Stimulated activated CD4-positive, alpha-beta T cell treated with anti-CD3 and anti-CD28 coated beads, Interleukin-15, amount 100 ng/mL, for 1 hour (primary cell): ENCODE measurements at places on chromosomes 7 and 10.

- DNase-seq, result no peak
Observed at GRCh38 chr7:99184532-99185218, 23.2 kb downstream of the KPNA7 start.

DNA sequence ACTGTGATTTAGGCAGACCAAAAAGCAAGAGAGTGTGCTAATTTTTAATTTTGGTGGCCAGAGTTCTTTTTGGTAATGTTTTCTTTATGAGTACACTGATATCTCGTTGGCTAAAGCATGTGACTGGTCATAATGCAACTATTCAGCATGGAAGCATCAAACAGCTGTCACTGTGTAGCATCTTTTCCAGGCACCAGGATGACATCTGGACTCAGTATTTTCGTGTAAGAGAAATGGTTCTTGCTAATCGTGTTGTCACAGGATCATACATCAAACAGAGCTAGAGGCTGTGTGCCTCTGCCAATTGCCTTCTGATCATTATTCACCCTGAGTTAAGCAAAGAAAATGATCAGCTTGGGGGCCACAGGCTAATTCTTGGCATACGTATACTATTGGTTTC is 118.9 kb downstream of the SND1 start:
- DNase-seq, result no peak

GRCh38 chr7:130286881-130287280 is 6.1 kb upstream of the CPA4 start:
- no peak for DNase-seq

DNA sequence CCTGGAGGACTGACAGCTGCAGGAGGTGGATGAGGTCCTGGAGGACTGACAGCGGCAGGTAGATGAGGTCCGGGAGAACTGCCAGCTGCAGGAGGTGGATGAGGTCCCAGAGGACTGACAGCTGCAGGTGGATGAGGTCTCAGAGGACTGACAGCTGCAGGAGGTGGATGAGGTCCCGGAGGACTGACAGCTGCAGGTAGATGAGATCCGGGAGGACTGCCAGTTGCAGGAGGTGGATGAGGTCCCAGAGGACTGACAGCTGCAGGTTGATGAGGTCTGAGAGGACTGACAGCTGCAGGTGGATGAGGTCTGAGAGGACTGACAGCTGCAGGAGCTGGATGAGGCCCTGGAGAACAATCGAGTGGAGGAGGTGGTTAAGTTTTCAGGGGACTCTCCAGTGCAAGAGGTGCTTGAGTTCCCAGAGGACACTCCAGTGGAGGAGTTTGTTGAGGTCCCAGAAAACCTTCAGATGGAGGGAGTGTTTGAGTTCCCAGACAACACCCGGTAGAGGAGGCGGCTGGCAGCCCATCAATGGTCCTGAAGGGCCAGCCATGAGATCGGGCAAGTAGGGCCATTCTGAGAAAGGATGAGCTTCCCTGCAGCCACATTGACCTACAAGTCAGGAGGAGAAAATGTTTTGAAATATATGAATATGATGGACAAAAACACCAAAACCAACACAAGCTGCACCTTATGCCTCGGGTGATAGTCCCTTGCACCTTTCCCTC is 4.7 kb upstream of the EIF5AL1 start:
- no peak for DNase-seq

DNA sequence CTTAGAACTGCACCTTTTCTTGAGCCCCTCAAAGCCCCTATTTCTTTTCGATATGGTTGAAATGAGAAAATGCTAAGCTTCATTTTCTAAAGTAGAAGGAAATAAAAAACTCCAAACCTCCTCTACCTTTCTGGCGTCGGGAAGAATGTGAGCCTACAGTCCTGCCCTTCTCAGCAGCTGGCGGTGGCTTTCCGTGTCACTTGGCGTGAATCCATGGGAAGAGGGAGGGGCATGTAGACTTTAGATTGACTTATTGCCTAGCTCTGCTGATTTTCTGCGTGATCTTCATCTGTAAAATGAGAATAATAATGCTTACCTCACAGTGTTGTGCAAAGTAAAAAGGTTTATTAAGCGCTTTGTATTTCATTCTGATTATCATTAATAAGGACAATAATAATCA is 35.0 kb downstream of the PRR15 start:
- DNase-seq, result no peak

GRCh38 chr10:29826221-29826620 is 191.4 kb upstream of the SVIL start:
- no peak for DNase-seq

GRCh38 chr10:131972474-131973071 is 9.2 kb downstream of the BNIP3 start:
- DNase-seq, result no peak

- no peak for DNase-seq
Observed at GRCh38 chr7:4174884-4175283, 507.2 kb upstream of the FOXK1 start.

- no peak for DNase-seq
Observed at GRCh38 chr10:75432763-75433162, 1.3 kb downstream of the LRMDA start.

- no peak for DNase-seq
Observed at GRCh38 chr7:98321301-98321700, 39.8 kb downstream of the BRI3 start.

- DNase-seq, result no peak
Observed at GRCh38 chr10:47193666-47194065, 106.3 kb upstream of the GDF10 start.

DNA sequence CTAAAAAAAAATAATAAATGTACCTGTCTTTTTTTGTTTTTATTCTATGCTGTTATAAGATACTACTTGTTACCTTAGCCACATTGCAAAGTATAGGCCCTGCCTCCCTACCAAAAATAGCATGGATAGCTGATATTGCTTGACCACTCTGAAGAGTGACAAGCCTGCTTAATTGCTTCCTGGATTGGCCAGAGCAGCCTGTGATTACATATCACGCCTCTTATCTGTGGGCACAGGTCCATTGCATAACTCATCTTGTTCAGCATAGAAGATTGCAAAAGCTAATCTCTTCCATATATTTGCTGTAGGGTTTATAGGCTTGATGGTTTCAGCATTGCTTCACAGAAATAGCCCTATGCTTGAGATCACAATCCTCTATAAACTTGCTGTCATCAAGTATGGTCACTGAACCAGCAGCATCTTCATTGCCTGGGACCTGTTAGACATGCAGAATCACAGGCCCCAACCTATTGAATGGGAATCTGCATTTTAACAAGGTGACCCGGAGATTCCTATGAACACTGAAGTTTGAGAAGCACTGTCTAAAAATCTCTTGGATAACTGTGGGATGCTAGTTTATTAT is 280.8 kb upstream of the CDC14C start:
- DNase-seq, result no peak

DNA sequence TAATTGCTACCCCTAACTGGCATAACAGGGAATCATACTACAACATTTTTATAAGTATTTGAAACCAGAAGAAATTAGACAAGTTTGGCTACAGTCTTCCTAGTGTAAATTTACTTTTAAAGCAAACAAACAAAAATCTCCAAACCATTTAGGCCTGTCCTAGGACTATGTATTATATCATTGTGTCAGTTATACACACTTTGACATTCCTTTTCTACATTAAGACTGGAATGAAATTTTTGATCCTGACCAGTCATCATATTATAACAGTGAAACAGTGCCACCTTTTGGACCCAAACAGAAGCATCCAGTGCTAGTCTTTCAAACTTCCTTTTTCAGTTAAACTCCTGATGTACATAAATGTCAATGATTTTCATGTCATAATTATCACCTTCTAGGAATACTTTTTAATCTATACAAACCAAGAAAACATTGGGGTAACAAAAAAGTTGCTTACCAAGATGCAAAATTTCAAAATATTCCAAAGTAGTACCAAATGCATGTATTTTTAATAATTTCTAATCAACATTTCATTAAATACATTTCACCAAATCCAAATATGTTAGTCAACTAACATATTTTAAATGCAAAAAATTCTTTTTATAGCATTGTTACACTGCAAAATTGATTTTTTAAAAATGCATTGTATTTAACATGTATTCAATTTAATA is 75.7 kb downstream of the IMMP2L start:
- no peak for DNase-seq

DNA sequence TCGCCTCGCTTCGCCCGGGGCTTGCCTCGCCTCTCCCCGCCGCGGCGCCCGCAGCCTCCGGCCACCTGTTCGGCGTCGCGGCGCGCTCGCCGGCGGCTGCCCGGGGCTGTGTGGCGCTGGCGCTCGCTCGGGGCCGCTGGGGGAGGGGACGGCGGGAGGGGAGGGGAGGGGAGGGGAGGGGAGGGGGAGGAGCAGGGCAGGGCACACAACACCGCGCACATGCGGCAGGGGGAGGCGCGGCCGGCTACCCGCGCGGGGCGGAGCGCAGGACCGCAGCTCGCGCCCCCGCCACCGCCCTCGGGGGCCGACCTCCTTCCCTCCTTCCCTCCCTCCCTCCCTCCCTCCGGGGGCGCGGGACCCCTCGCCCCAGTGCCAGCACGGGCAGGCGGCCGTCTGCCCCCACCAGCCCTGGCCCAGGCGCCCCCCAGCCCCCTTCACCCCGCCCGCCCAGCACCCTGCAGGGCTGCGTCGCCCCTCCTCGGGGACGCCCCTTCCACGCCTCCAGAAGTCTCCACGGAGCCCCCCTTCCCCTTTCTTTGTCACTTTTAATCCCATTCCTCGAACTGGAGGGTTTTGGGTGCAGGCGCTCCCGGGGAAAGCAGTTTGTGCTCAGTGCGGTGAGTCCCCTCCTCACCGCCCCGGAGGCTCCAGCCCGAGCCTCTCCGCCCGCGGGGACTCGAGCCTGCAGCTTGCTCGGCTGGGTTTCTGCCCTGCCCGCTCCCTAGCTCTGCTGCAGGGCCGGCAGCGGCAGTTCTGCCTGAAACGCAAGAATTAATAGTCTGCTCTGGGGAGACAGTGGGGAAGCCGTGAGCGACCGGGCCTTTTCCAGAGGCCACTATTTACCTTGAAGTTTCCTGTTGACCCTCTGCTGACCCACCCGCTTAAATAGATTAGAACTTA is at the start of gene PARD3:
Gene PARD3 (minus strand): TSS at position 112 of the 900 bp plus-strand sequence. CDS start 301 bp downstream, outside the sequence.
- no peak for DNase-seq

- DNase-seq, result peak; percentile 76
Observed at GRCh38 chr10:6050801-6051445, 11.2 kb downstream of the IL2RA start.

GRCh38 chr7:91520645-91521044 is 256.4 kb downstream of the FZD1 start:
- DNase-seq, result no peak

DNA sequence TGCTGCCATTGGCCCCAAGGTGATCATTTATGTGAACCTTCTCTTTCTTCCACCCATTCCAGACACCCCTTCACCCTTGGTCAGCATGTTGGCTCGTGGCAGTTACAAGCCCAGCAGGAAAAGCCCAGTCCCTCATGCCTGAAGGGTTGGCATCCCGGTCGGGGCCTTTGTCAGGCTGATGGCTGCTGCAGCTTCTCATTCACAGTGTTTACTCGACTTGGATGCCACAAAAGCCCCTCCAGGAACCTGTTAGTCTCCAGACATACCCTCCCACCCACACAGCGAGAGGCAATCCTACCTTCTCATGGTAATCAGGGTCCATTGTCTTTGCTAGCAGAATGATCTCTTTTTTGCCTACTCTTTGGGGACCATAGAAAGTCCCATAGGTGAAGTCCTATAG is 200.8 kb upstream of the PFKP start:
- DNase-seq, result no peak

- DNase-seq, result no peak
Observed at GRCh38 chr7:68984306-68984705, 614.0 kb upstream of the AUTS2 start.

DNA sequence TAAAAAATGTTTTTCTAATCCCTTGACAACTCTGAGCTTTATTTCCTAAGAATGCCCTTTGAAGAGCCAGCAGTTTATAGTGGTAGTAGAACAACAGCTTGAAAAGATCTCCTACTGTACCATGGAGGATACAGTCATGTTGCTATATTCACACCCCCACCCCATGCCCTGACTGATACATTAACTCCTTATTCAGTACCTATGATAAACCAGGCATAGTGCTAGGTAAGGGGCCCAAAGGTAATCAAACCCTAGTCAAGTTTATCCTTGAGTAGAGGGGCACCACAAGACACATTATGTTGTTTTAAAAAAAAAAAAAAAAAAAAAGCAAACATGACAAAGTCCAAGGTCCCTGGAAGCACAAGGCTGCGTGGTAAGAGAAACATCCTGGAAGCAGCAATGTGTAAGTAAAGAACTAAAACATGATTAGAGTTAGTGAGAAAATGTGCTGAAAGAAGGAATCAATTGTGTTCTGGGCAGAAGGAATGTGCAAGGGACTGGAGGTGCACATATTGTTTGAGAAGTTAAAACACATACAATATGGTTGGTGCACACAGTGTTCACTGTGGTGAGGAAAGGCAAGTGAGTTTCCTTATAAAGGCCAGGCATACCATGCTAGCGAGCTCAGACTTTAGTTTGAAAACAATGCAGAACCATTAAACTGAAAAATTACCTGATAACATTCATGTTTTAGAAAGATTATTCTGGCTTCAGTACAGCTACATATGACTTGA is 51.2 kb downstream of the PDE1C start:
- DNase-seq, result no peak

GRCh38 chr10:17562614-17563013 is 54.6 kb downstream of the HACD1 start:
- no peak for DNase-seq

- DNase-seq, result no peak
Observed at GRCh38 chr10:3719024-3719843, 65.8 kb downstream of the KLF6 start.

DNA sequence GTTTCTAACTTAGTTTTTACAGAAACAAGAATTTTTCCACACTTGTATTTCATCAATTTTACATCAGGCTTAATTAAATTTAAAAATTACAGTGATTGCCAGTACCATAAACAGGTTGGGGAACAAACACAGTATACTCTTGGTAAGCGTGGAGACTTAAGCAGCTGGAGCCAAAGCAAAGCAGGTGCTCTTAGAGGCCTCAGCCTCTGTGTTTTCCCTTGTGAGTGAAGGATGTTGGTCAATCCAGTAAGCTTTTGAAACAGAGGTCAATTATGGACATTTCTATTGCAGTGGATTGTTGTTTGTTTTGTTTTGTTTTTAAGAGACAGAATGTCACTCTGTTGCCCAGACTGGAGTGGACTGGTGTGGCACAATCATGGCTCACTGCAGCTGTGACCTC is 100.6 kb upstream of the CELF2 start:
- DNase-seq, result no peak

DNA sequence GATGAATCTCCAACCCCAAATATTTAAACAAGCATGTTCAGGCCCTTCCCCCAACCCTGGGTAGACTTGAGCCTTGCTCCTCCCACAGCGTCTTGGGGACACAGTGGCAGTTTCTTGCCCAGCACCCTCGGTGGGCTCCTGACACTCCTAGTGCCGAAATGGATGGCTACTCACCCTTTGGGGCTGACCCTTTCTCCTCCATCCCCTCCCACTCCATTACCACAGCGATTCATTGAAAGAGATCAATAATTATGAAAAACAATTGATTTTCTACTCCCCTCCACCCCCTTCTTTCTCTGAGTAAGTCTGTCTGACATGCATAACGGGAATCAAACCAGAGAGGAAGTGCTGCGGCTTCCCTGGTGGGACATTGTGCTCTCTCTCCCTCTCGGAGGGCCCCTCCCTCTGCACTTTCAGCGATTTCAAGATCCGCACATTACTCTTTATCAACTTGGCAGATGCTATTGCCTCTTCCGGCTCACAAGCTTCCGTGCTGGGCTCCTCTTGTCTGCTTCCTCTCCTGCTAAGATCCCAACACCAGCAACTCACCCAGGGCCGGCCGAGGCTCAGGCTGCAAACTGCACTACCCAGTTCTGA is 79.0 kb upstream of the PLXNA4 start:
- DNase-seq, result no peak

- no peak for DNase-seq
Observed at GRCh38 chr7:101162551-101163278, 2.7 kb downstream of the VGF start.

GRCh38 chr7:66315192-66315591 is 110.1 kb downstream of the TPST1 start:
- DNase-seq, result no peak

- no peak for DNase-seq
Observed at GRCh38 chr10:100328198-100328597, 1.8 kb downstream of the PKD2L1 start.
